ENCODE measurements at places on chromosomes 2 and 18.

DNA sequence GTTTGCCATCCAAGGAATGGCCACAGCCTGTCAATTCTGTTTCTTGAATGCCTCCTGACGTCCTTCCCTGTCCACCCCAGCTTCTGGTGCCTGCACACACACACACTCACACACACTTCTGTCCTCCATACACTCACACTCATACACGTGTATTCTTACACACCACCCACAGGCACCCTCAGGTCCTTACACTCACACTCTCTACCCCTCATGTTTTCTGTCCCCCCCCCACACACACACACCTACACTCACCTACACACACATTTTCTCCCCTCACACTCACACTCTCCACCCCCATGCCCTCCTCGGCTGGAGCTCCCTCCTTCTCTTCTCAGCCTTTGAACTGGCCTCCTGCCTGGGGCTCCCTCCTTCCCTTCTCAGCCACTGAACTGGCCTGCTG, 148.0 kb upstream of the SALL3 start:
- DNase-seq, result no peak

GRCh38 chr2:216664593-216665034, 30.7 kb downstream of the IGFBP5 start:
- DNase-seq, result no peak

- no peak for DNase-seq
Observed at GRCh38 chr18:1015777-1016176, 111.1 kb downstream of the ADCYAP1 start.

DNA sequence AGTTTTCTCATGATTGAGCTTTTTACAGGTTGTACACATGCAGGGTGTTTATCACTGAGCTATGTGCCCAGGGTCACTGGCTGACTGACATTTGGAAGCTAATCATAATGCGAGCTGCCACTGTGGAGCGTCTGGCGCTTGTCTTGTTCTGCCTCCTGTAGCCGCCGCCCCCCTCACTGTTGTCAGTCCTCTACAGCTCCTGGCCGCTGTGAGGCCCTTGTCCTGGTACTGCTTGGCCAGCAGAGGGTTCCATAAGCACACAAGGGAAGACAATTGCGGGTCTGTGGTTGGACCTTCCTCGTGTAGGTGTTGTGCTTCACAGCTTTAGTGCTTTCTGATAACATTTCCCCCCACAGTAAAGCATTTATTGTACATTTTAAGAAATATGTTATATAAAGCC, 105.6 kb upstream of the LDLRAD4 start:
- DNase-seq, result no peak

DNA sequence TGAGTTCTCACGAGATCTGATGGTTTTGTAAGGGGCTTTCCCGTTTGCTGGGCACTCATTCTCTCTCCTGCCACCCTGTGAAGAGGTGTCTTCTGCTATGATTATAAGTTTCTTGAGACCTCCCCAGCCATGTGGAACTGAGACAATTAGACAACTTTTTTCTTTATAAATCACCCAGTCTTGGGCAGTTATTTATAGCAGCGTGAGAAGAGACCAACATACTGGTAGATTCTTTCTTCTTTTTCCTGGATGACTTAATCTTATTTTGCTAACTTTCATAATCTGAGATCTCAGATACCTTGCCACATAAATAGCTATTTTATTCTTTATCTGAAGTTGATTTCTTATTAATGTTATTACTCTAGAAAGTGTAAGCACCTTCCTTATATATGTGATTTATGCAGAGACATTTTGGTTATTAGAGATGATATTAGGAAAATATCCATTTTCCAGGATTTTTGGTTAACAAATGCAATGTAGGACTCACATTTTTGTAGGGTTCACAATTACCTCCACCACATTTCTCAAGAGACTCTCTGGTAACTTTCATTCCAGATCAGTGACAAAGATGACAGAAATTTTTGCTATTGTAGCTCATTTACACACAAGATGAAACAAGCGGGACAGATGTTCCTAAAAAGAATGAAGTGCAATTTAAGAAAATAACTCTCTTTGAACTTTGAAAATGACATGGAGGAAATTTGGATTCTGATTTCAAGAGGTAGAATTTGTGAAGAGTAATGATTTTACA, 97.9 kb upstream of the RND3 start:
- DNase-seq, result no peak

GRCh38 chr2:109476641-109477441, 136.9 kb downstream of the SEPTIN10 start:
- DNase-seq, result no peak

DNA sequence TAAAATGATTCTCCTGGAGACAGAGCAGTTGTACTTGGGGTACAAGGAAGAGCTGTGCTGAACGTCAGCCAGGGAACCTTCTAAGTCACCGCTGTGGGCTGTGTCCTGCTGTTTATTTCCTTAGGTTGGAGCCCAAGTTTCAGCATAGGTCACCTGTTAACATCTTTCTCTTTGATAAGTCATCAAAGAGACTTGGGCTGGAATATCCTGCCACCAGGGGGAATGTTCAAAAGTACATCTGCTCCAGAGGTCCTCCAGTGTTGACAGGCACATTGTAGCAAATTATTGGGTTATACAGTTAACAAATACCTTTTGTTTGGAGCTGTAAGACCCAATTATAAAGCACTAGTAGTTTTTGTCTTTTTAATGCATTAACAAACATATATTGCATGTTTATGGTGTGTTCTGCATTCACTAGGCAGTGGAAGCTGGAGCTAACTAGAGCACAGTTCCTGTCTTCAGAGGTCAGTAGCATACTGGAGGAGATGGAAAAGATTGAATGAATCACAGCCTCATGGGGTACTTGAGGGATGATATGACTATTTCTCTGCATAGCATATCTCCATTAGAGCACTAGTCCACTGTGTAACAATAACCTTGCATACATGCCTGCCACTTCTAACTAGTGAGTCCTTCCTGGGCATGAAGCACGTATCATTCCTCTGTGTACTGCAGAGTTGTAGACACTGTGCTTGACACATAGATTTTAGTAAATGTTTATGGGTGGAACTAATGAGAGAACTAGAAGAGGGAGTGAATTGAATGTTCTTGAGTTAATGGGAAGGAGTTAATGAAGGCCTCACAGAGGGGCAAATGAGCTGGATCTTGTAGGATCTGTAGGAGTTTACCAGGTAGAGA, 182.1 kb downstream of the AGAP1 start:
- DNase-seq, result no peak

DNA sequence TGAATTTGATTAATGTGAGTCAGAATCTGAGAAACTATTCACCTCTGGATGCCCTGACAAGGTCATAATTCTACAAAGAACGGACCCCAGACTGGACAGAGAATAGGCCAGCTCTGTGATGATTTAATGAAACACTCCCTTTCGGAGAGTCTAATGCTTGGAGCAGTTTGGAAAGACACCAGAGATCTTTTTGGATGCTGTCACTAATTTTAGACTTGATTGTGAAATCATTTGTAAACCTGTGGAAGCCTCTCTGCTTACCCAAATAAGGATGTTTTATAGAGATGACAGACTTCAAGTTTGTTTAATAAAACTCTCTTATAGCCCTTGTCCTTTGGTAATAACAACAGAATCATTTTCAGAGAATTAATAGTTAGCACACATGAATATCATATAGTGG, 83.5 kb downstream of the MYL12B start:
- no peak for DNase-seq

- DNase-seq, result no peak
Observed at GRCh38 chr18:67581178-67581577, 64.7 kb upstream of the DSEL start.

DNA sequence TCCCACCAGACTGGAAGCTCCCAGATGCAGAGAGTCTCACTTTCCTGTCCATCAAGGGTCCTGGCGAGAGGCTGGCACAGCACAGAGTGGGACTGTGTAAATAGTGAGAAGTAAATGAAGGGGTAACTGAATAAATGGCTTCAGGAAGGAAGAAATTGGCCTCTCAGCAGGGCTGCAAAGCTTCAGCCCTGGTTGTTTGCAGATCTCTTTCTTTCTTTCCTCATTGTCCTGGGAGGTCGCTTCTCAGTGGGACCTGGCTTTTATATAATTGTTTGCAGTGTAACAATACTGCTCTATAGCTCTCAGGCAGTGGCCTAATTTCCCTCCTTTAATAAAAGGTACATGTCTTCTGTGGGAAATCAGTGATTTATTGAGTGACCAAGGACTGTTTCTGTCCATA, 74.9 kb upstream of the GPR45 start:
- DNase-seq, result no peak

GRCh38 chr18:33673689-33674088, 95.7 kb downstream of the ASXL3 start:
- DNase-seq, result no peak

DNA sequence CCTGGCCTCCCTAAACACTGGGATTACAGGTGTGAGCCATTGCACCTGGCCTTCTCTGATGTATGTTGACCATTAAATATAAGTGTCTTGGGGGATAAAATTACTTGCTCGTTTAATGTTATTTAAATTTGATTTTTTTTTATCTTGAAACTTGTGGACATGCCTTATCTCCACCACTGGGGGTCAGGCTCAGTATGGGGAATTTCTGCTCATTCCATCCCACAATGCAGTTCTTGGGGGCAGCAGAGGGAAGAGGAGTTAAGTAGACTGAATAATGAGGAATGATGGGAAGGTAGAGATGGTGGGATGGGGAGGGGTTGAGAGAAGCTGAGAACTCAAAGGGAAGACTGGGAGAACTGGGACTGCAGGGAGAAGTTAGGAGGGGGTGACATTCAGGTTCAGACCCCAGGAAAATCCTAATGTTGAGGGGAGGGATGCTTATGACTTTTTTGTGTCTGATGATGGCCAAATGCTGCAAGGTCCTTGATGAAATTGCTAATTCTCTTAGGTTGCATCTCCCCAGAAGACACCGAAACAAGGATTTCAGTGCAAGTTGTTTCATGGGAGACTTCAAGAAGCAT, 174.2 kb downstream of the MIB1 start:
- no peak for DNase-seq

DNA sequence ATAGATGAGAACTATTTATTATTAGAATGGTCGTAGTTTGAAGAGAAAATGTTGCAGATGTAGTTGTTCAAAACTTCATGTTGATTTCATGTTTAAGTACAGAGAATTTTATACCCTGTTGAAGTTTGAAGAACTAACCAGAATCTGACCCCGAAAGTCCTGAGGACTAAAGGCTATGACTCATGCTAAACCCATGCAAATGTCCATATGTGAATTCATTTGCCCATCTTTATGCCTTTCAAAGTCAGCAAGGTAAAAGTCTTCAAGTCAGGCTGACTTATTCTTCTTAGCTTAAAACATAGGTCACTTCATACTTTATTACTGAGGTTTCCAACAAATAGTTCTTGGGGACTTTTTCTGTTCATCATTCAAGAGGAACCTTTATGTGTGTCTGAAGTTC, 185.5 kb downstream of the CCDC85A start:
- no peak for DNase-seq

GRCh38 chr2:105487142-105488069, 88.6 kb upstream of the FHL2 start:
- DNase-seq, result no peak

DNA sequence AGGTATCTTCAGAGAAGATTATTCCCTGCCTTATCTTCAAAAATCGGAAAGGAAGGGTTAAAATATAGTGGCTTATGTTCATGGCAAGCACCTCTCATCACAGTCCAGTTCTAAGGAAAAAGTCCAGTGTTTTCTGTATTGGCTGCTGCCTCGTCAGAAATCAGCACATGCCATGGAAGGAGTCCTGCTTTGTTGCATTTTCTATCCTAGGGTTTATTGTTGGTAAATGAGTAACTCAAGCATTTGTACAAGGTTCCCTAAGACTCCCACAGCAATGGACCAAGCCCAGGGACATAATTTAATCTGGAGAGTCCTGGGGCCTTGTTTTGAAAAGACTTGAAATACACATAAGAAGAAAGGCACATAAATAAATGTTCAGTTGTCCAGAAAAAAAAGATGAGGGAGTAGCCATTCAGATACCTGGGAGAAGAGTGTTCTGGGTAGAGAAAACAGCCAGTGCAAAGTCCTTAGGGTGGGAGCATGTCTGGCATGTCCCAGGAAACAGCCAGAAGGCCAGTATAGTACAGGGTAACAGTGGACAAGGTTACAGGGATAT, 26.4 kb downstream of the NBEAL1 start:
- no peak for DNase-seq

GRCh38 chr2:168030862-168031624, 216.4 kb downstream of the STK39 start:
- no peak for DNase-seq

GRCh38 chr18:62976227-62976626, 260.9 kb downstream of the PHLPP1 start:
- DNase-seq, result no peak

DNA sequence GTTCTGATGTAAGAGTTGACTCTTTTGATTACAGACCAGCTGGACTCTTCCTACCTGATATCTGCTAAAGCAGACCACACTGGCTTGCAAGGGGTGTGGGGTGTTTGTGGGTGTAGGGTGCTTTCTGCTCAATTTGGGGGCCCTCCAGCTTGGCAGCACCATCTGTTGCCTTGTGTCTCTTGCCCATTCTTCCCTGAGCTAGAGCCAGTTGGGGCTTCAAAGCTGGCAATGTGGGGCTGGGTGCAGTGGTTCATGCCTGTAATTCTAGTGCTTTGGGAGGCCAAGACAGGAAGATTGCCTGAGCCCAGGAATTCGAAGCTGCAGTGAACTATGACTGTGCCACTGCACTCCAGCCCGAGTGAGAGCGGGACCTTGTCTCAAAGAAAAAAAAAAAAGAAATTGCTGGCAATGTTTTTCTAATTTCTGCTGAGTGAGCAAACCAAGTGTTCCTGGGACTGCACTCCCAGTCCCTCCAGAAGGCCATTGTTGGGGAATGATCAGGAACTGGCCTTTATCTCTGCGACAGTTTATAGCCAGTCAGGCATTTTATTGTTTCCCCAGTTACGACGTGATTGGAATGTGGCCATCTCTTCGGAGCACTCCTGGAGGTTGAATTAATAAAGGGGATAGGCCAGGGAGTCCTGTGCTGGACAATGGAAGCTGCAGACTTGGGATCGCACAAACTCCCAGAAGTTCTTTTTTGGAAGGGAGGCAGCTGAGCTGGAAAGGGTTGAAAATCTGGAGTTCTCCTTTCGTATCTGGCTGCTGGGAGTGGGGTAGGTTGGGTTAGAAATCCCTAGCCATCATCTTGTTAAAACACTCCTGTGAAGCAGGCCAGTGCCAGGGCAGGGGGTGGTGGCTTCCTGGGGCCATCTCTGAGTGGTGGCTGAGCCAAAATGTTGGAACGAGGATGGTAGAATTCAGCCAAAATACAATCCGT, 57.2 kb downstream of the LIPG start:
- no peak for DNase-seq

GRCh38 chr2:237688081-237688480, 60.7 kb downstream of the LRRFIP1 start:
- DNase-seq, result no peak

DNA sequence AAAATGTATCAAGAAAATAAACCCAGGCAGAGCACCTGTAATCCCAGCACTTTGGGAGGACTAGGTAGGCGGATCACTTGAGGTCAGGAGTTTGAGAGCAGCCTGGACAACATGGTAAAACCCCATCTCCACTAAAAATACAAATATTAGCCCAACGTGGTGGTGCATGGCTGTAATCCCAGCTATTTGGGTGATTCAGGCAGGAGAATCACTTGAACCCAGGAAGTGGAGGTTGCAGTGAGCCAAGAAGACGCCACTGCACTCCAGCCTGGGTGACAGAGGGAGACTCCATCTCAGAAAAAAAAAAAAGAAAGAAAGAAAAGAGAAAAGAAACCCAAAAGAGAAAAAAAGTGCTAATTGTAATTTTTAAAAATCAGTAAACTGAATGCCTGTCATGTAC, 41.4 kb downstream of the DDX18 start:
- no peak for DNase-seq

GRCh38 chr2:220899492-220899891, 672.6 kb downstream of the EPHA4 start:
- DNase-seq, result no peak

- no peak for DNase-seq
Observed at GRCh38 chr18:28781616-28782362, 604.9 kb upstream of the CDH2 start.

All from stimulated activated CD4-positive, alpha-beta T cell treated with anti-CD3 and anti-CD28 coated beads, Interleukin-1b, Interleukin-23, amount 100 ng/mL, for 1 hour (primary cell).